ENCODE measurements at places on chromosomes 13 and 19. TPM values are rescaled to one million over a fixed set of nuclear protein-coding genes. Genes with fewer than 3 reads are reported as not detected.
A peak's percentile ranks its signal among the peaks of the same experiment; 100 is the strongest.

DNA sequence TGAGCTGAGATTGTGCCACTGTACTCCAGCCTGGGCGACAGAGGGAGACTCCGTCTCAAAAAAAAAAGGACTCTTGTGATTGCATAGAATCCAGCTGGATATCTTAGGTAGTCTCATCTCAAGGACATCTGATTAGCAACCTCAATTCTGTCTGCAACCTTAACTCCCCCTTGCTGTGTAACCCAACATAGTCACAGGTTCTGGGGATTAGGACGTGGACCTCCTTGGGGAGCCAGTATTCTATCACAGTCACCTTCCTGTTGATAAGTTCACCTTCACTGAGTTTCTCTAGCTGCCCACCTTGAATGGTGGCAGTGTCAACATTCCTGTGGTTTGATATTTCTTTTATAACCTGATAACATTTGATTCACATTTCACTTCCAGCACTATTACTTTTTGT lies 27.2 kb downstream of the GPR18 start:
- no peak for DNase-seq

Gene ZNF557
- total RNA-seq = 4.4 TPM

GRCh38 chr13:43773602-43774001 lies 13.2 kb downstream of the ENOX1 start:
- no peak for DNase-seq

GRCh38 chr19:35644987-35645679 lies 3.0 kb upstream of the COX6B1 start:
- DNase-seq = peak; percentile 92

- DNase-seq = no peak
Measured at GRCh38 chr19:17296976-17297375, 6.2 kb downstream of the ABHD8 start.

All from left cardiac atrium (tissue), 4 donors.